Neural crest cell (in vitro differentiated cells): ENCODE measurements at places on chromosomes 4 and X. TPM values are rescaled to one million over a fixed set of nuclear protein-coding genes. Genes with fewer than 3 reads are reported as not detected.

ATXN3L gene
- total RNA-seq = not detected in 2 replicates

- H3K4me3 ChIP-seq = no peak overlapping the region
- DNase-seq = no peak
- H3K27ac ChIP-seq = no peak overlapping the region
- H3K27me3 ChIP-seq = no peaks in the 10 kb centered on the region
- H3K4me1 ChIP-seq = peaks cover 4% of the 10 kb centered on the region
Observed at GRCh38 chr4:41155194-41155830, 59.0 kb downstream of the APBB2 start.

DNA sequence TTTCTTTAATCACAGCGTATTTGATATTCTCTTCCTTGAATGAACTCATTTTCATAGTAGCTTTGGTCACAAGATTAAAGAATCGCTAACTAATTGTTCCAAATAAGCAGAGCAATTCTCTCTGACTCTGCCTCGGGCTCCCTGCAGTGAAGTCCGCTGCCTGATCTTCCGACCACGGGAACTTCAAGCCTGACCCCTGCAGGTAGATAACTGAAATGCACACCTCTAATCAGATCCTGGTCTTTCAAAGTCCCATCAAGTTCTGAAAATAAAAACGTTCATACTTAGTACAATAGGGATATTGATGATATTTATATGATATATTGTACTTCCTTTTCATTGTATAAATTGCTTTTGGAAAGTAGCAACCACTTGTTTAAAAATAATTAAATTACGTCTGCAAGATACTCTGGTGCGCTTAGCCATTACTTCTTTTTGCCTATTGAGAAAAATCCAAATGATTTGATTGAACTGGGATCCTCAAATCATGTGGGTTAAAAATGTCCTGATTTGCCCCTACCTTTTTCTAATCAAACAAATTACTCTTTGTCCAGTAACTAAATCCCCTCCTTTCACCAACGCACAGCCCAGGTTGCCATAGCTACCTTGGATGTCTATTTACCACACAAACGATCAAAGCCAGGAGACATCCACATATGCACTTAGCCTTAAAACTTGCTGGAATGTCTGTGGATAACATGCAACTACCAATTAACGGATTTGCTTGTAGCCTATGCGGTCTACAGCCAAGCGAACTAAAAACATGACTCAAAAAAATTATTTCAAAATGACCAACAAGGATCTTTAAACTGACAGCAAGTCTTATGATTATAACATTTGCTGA is 4.2 kb downstream of the MID1 start:
- H3K4me1 ChIP-seq = peaks cover 79% of the 10 kb centered on the region
- no peak for DNase-seq
- H3K27me3 ChIP-seq = no peaks in the 10 kb centered on the region

GRCh38 chr4:70718811-70719604 is 2.8 kb upstream of the RUFY3 start:
- H3K4me3 ChIP-seq = no peak overlapping the region
- H3K36me3 ChIP-seq = no peaks in the 10 kb centered on the region
- DNase-seq = no peak
- peaks cover 29% of the 10 kb centered on the region for H3K4me1 ChIP-seq
- no peak overlapping the region for H3K27ac ChIP-seq
